ENCODE measurements at places on chromosomes 5 and 9. TPM values are rescaled to one million over a fixed set of nuclear protein-coding genes. Genes with fewer than 3 reads are reported as not detected.

The NKD2 gene
- not detected for total RNA-seq

The NSA2 gene
- total RNA-seq: 98.0 TPM

The RC3H2 gene
- 56.1 TPM for total RNA-seq

The BTNL8 gene
- not detected for total RNA-seq

The SYK gene
- total RNA-seq: 15.2 TPM

The PCDHB3 gene
- total RNA-seq: 0.48 TPM

The TMEFF1 gene
- 0.21 TPM for total RNA-seq

The CDH9 gene
- total RNA-seq: not detected

The ABCA1 gene
- 63.1 TPM for total RNA-seq

The C5orf58 gene
- not detected for total RNA-seq

The IL13 gene
- total RNA-seq: not detected

The INSL4 gene
- not detected for total RNA-seq

The BAG1 gene
- total RNA-seq: 26.0 TPM

The DAB2 gene
- total RNA-seq: 5.8 TPM

The AMACR gene
- 6.4 TPM for total RNA-seq

The PROB1 gene
- total RNA-seq: 0.72 TPM
